ENCODE measurements at places on chromosomes 4 and X.

DNA sequence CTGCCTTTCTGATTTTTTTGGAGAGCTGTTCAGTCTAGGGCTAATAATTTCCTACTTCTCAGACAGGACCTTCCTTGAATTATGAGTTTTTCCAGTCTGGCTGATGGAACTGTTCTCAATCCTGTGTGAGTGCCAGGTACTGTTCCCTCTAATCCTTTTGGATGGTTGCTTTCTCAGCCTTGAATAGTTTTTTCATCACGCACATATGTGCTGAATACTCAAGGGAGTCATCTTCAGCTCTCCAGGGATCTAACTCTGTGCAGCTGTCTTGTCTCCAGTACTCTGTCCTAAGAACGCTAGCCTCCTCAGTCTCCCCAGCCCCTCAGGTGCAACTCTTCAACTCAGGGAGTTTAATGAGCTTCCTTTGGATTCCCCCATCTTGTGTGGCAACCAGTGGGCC, 93.2 kb downstream of the GASK1B start:
- no peak for DNase-seq

GRCh38 chr4:8346838-8347605, 77.5 kb downstream of the HTRA3 start:
- no peak for DNase-seq

DNA sequence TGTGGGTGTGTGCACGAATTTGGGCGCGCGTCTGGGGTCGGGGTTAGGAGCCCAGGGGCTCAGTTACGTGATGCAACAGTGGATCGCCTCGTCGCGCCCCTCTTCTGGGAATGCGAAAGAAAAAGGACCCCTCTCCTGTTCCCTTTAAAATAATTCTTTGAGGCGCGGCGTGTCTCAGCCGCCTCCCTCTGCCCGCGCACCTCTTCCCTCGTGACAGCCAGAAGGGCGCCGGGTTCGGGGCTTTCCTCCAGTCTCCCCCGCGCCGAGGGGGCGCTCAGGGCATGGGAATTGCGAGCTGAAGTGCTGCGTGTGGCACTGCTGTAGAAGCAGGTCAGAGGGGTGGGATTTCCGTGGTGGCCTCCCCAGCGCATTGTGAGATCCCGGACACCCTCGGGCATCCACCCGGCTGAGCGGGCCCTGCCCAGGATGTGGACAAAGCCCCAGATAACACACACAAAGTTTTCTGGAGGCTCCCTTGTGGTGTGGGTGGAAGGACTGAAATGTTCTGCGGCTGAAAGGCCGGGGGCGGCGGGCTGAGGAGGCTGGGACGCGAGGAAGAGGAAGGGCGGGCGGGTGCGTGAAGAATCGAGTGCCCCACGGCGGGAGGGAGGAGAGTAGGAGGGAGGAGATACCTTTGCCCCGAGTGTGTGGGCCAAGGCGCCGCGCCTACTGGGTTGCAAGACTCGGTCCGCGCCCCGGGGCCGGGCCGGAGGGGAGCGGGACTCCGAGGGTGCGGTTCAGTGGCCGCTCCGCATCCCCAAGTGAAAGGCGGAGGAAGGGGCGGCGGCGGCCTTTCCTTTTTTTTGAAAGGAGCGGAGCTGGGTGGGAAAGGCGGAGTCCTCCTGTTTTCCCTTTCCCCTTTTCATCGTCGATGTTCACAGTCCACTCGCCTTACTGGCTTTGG, 752 bp downstream of the SEPTIN11 start:
- DNase-seq: peak; percentile 16

- DNase-seq: peak; percentile 0
These were observed 2.6 kb downstream of the NLGN4X start for GRCh38 chrX:6225911-6226595.

- no peak for DNase-seq
These were observed 43.5 kb downstream of the NDST3 start for GRCh38 chr4:118077767-118078105.

DNA sequence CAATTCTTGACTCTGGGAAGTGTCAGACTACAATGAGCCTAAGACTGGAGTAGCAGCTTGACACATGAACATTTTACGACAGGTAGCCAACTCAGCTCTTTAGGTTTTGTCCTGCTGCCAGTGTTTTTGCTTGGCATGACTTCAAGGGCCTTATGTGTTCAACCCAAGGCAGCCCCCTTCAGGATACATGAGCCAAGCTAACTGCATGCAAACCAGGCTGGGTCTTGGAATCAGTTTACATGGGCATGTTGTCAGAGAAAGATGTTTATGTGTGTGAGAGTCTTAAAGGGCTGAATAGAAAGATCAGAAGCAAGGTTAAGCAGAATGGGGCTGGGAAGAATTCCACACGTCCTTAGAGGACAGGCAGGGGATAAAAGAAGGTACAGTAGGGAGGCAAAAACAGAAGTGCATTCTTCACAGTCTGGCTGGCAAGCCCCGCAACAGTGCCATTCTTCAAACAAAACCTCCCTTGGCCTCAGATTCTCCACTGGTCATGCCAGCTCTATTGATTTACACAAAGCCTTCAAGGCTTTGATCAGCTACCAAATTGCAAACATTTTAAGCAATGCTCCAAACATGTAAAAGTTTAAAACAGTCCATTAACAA, 97.3 kb downstream of the NKX6-1 start:
- no peak for DNase-seq

GRCh38 chrX:45621376-45622041, 420.8 kb upstream of the DIPK2B start:
- no peak for DNase-seq

- no peak for DNase-seq
These were observed 83.3 kb downstream of the KLHL34 start for GRCh38 chrX:21574793-21575192.
